ENCODE measurements at places on chromosomes 3 and 15. TPM values are rescaled to one million over a fixed set of nuclear protein-coding genes. Genes with fewer than 3 reads are reported as not detected.

Gene CLDN11
- total RNA-seq = 2.7 TPM

DNA sequence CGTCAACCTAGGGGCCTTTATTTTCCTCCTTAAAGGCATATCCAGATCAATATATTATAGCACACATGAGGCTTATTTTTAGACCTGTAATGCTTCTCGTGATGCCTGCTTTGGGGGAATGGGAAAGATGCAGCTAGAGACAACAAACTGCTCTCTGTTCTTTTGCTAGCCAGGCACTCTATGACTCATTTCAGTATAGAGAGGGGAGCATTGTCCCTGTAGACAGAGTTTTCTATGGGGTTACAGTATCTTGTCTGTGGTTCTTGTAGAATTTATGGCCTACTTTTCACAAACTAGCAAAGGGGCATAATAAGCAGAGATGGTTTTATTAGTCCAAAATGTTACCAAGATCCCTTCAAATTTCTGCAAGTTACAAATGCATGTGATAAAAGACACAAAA lies 305.6 kb downstream of the LSAMP start:
- no peak for ATAC-seq

DNA sequence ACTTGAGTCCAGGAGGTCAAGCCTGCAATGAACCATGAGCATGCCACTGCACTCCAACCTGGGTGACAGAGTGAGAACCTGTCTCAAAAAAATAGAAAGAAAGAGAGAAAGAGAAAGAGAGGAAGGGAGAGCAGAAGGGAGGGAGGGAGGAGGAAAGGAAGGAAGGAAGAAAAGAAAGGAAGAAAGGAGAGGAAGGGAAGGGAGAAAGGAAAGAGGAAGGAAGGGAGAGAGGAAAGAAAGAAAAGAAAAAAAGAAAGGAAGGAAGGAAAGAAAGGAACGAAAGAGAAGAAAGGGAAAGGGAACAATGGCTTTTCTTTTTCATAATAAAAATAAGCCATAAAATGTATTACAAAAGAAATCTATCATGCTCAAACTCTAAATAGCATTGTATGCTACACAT lies 116.9 kb downstream of the ZNF385D start:
- ATAC-seq = no peak

- peak; percentile 4 for ATAC-seq
Observed at GRCh38 chr15:67135494-67135893, 70.1 kb downstream of the SMAD3 start.

Gene TGM4
- total RNA-seq = 0.37 TPM
